ENCODE measurements at places on chromosomes 11 and 22. TPM values are rescaled to one million over a fixed set of nuclear protein-coding genes. Genes with fewer than 3 reads are reported as not detected.

DNA sequence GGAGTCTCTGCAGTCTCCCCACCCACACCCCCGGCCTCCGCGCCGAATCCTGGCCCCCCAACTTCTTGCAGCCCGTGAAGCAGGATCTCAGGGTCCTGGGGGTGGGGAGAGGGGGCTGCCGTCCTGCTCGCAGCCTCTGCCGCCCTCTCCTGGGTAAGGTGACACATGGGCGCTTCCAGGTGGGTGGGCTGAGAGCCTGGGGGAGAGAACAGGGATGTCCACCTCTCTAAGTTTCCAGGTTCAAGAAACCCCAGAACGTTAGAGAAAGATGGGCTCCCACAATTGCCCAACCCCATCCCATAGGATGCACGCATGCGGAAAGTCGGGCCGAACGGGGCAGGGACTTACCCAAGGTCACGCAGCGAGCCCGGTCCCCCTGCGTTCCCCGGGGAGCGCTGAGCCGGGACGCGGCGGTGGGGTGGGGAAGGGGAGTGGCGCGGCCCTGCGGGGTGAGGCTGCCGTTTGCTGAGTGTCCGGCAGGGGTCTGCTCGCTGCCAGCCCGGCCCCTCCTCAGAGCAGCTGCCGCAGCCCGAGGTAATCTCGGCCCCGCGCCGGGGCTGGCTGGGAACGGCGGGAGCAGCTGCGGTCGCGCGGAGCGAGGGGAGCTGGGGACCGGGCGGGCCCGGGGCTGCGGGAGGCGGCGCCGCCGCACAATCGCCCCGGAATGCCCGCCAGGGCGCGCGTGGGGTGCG lies 705 bp upstream of the CAPN1 start:
- DNase-seq, result peak; percentile 95

DNA sequence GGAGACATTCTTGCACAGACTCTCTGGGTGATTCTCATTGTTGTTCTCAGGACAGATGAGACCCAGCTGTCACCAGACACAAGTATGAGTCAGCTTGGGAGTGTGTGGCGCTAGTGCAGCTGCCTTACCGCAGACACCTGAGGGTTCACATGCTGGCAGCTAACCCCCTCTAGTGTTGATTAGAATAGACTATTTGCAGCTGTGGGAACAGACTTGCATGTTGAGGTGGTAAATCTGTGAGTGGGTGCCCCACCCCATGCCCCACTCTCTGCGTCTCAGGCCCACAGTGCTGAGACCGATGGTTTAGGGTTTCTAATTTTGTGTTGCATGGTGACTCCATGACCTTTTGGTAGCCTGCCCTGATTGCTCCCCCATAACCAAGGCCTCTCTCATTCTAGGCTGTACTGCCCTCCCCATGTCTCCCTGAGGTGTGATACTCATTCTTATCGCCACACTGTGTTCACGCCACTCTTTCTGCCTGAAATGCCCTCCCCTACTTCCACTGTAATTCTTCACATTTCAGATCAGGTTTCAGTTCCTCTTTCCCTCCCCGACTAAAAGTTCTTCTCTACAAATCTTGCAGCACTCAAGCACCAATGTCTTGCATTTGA lies 73.7 kb upstream of the KIRREL3 start:
- DNase-seq, result peak; percentile 52

- no peak for DNase-seq
These were observed 2.7 kb downstream of the RNF169 start for GRCh38 chr11:74751303-74751702.

GRCh38 chr11:8056810-8057463 lies 24.1 kb upstream of the TUB start:
- no peak for DNase-seq

DNA sequence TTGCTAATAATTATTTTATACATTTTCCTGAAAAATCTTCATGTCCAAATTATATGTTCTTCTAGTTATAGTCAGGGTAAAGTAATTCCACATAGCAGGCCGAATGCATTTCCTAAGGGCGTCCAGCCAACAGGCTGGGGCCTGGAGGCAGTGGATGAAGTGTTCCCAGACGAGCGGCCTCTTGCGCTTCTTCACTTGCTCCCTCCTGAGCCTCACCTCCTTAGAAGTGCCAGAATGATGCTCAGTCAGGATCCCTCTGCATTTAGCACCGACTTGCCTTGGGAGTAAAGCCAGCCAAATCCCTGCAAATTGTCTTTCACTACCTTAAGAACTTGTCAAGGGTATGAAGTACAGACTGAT lies 1.5 kb downstream of the OLFML1 start:
- no peak for DNase-seq

DNA sequence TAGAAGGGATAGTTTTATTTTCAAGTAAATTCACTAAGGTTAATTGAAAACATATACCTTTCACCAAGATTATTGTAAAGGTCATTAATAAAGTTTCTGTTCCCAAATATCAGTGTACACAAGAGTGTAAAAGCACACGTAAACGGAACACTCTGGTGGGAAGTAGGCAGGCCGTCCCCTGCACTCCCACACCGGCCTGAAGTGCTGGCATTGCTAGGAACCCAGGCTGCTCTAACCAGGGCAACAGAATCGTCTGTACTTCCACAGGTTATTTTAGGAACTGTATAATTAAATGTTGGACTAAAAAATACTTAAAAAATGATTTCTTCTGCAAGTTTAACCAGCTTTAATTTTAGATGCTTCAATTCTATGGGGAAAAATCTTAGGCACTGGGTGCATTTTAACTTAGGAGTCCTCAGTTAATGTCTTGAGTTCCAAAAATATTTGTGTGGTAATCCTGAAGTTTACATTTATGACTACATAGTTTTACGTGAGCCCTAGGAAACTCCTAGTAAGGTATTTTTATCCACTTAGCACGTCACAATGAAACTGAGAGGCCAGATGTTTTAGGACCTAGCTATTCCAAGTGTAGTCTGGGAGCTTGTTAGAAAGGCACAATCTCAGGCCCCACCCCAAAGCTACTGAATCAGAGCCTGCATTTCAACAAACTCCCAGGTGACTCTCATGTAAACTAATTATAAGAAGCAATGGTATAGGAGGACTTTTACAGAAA lies 31.2 kb downstream of the KMT5B start:
- DNase-seq, result no peak

DNA sequence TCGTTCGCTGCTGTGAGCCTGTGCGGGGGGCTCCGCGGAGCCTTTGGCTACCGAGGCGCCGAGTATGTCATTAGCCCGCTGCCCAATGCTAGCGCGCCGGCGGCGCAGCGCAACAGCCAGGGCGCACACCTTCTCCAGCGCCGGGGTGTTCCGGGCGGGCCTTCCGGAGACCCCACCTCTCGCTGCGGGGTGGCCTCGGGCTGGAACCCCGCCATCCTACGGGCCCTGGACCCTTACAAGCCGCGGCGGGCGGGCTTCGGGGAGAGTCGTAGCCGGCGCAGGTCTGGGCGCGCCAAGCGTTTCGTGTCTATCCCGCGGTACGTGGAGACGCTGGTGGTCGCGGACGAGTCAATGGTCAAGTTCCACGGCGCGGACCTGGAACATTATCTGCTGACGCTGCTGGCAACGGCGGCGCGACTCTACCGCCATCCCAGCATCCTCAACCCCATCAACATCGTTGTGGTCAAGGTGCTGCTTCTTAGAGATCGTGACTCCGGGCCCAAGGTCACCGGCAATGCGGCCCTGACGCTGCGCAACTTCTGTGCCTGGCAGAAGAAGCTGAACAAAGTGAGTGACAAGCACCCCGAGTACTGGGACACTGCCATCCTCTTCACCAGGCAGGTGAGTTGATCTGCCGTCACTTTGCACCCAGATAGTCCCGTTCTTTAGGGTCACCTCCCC lies 1.0 kb downstream of the ADAMTS15 start:
- DNase-seq, result peak; percentile 83

DNA sequence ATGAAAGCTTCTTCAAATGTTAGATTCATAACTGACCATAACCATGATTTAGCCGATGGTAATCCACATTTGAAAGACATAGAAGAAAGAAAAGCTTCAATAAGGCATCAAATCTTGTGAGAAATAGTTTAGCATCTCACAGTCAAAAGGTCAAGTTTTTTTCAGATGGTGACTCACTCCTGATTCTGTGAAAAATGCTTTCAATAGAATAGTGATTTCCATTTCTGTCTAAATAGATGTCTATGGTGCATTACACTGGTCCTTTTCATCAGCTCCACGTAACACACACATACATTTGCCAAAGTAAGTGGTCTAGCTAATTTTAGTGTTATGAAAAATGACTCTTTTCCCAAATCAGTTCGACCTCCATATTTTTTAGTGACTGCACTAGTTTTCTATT lies 139.2 kb downstream of the LRRC4C start:
- no peak for DNase-seq

GRCh38 chr11:122076512-122077120 lies 39.4 kb downstream of the BLID start:
- DNase-seq, result no peak

- DNase-seq, result no peak
These were observed 6.8 kb downstream of the KMT2A start for GRCh38 chr11:118442908-118443589.

- DNase-seq, result no peak
These were observed 55.5 kb downstream of the PAK1 start for GRCh38 chr11:77418155-77418970.

- no peak for DNase-seq
These were observed 12.1 kb downstream of the CCDC81 start for GRCh38 chr11:86386746-86387145.

- no peak for DNase-seq
These were observed 43.0 kb downstream of the CACNA1I start for GRCh38 chr22:39613549-39613921.

DNA sequence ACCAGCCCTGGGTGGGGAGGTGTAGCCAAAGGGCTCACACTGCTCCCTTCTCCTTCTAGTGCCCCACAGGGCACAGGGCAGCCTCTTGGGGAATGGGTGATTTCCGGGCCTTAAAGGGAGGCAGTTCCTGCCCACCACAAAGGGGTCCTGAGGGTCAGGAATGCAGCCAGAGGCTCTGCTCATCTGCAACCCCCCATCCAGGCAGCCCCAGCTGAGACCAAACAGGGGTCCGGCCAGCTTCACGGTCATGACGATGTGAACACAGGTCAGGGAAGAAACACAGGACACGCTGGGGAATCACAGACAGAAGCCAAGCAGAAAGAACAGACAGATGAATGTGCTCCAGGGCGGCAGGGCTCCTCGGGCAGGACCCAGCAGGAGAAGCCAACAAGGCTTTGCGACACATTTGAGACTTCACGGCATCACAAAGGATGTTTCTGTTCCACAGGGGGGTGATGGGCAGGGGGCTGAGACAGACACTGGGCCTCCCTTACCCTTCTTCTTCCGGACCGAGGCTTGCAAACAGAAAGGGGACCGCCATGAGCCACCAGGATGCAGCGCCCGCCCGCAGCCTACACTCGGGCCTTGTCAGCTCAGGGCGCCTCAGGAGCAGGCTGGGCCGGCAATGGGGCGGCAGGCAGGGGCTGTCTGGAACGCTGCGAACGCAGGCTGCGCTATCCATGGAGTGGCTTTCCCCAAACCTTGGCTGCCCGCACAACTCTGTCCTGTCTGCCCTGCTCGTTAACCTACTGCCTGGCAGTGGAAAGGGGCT lies 101.9 kb downstream of the CTTN start:
- DNase-seq, result no peak

DNA sequence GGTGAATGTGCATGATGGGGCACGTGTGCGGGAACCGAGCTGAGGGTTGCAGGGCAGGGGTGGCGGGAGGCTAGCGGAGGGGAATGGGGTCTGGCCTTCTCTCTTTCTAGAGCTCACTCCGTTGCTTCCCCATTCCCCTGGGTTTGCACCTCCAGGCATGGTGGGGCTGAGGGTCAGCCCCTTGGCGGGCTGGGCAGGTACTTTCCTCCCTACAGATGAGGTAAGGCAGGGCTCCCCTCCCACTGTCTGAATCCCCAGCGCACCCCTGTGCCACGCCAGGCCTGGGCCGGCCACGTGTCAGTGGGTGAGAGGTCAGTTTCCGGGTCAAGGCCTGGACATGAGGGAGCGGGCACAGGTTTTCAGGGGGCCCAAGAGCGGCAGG lies 8.9 kb downstream of the SUSD2 start:
- no peak for DNase-seq

DNA sequence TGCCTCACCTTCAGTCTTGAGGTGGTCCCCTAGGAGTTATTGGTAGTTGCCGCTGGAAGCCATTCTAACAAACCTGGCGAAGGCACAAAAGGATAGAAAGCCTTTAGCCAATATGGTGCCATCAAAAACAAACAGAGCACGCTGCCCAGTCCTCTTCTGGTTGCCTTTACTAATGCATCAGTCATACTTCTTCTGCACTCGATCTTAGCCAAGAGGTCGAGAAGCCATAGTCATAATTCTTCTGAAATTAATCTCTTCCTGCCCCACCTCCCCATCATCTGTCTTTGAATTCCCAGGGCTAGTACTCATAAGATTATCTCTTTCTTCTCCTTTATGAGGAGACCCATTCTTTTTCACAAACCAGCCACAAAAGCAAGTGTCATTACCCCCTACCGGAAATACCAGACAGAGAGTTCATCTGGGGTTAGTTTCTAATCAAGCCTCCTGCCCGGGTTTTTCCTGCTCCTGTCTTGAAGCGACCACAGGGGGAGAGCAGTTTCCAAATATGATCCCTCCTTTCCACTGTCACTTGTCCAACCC lies 21.4 kb upstream of the EHF start:
- DNase-seq, result no peak

DNA sequence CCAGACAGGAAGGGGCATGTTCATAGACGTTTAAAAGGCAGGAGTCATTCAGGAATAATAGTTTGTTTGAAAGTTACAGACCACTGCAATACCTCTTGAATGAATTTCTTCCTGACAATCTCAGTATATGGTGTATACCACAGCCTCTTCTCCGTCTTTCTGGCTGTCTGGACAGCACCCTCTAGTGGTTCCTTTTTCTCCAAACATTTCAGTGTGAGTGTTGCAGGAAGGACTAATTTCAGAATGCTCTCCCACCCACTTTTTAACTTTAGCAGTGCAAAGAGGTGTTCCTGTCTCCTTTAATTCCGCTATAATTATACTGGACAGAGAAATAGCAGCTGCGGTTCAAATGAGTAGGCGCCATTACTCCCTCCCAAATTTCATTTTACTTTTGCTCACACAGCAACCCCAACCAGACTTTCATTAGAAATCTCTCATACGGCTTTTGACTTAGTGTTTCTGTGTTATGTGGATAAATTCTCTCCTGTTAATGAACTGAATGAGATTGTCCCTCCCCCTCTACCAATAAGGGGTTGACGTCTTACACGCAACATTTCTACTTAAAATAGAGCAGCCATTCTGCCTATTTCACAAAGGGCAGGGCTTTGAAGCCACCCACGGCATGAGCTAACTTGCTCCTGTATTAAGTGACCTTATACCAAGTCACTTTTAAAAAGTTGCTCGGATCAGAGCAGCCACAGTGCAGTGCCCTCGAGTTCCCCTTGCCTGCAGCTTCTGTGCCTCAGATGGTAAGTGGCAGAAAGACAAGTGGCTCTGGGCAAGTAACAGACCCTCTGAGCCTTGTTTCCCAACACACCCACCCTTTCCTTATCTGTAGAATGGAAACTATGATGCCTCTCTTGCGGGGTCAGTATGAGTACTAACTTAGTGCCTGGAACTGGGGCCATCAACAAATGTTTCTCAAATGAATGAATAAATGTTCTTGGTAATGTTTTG lies 368.6 kb downstream of the OPCML start:
- DNase-seq, result peak; percentile 72

FOLR2 gene
- not detected for total RNA-seq

PARVG gene
- total RNA-seq, result not detected

TBX10 gene
- total RNA-seq, result not detected

MAP4K2 gene
- 24.5 TPM for total RNA-seq

CTR9 gene
- total RNA-seq, result 21.5 TPM

PHETA2 gene
- total RNA-seq, result 10.3 TPM
